ENCODE measurements at places on chromosomes 2 and 18.

DNA sequence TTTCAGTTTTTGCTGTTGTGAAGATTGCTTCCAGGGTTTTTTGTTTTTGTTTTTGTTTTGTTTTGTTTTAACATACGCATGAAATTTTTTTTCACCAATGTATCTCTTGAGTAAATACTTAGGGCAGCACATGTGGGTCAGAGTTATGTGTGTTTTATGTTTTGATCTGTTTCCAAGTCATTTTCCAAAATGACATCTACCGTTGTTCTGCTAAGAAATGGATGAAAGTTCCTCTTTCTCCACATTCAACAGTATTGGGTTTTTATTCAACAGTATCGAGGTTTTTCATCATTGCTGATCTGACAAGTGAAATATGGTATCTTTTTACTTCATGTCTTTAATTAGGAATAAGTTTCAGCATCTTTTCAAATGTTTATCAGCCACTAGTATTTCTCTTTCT lies 16.7 kb downstream of the RNF144A start:
- no peak for DNase-seq

DNA sequence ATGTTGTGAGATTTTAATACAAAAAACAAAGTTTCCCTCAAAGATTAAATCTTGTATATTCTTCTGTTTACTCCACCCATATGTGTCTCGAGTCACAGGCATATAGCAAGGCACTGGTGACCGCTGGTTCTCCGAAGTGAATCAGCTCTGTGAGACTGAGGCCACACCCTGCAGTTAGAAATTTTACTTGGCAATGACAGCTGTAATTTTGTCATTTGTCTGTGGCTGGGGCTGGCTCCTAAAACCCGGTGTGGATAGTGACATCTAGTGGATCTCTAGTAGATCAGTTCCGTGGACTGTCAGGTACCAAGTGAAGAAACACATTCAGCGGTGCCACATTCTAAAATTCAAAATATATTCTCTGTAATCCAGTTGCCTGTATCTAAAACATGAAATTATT lies 278.0 kb downstream of the NEDD4L start:
- DNase-seq: peak; percentile 39

DNA sequence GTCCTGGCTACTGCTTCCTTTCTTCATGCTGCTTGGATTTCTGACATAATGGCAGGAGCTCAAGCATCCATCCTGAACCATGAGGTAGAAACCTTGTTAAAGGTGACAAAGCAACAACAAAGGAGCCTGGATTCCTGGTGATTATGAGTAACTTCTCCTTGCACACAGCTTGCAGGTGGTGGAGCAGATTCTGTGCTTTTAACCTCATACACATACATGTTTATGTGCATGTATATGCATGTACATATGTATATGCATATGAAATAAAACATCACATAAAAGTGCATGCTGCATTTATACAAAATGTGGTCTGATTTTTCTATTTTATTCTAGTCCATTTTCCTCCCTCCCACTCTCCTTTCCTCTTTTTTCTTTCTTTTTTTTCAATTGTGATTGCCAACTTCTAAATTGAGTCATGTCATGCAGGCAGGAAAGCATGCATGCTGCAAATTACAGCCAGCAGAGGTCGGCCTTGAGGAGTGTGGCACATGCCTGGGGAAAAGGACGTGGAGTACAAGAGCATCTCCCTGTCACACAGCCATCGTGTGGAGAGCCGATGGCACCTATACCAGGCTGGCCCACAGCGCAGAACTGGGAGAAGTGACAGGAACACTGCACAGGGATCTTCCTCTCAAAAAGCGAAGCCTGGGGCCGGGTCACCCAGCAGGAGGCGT lies 17.9 kb downstream of the LCT start:
- no peak for DNase-seq

DNA sequence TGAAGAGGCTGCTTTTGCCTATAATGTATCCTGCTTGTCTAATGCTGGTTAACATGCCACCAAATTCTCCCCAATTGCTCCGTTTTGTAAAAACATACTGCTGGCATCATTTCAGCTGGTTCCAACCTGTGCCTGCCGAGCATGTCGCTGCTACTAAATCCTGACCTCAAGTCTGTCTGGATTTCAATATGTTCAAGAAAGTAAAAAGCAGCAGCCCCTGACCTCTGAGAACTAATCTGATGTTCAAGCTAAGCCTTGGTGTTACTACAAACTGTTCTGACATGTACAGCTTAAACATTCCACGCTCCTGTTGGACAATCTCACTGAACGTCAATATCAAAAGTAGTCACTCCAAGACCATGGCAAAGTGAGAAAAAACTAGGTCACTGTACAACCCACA lies 46.3 kb downstream of the SFT2D3 start:
- DNase-seq: no peak

DNA sequence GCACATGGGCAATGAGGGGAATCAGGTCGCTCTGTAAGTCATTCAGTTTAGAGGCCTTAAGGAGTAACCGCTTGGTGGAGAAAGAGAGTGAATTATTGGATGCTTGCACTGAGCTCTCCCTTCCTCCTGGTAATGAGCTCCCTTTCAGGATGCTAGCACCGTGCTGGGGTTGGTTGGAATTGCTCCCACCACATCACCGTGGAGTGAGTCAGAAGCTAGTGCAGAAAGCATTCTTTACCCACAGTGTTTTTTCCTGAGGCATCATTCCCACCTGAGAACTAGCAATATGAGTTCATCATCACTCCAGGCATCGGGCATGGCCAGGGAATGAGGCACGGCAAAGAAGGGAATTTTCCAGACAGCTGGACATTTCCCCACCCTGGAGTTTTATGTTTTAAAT lies 57.6 kb downstream of the ITGB6 start:
- DNase-seq: no peak

DNA sequence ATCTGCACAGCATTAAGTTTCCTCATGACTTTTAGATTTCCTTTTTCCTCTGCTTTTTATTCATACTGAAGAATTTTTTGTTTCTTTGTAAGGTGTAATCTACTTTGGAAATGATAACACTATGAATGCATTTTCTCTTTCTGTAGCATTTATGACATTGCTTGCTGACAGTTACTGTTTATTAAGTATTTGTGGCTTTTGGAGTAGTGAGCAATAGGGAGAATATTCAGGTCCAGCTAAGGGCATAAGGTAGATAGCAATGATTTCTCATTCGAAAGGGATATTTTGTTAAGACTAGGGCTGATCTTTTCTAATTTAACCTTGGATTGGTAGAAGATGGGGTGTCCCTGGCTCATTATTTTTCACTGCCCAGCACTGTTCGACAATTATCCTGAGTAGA lies 80.3 kb downstream of the XRCC5 start:
- DNase-seq: no peak

DNA sequence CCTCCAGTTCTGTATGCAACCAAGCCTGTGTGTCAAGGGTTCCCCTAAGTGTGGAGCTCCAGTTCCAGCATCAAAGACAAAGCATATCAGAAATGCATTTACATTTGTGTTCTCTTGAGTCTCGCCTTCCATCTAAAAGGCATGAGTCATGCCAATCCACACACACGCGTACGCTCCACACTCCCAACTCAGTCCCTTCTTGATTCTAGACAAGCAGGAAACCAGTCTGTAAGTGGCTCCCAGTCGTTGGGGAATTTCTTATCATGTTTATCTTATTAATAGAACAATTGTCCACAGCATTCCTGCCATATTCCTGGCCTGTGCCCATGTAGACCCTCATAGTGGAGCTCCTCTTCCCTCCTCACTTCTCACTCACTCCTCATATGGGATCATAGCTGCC lies 86.4 kb upstream of the SLC35G4 start:
- DNase-seq: no peak

- DNase-seq: no peak
Observed at GRCh38 chr2:191065785-191066184, 51.8 kb upstream of the STAT1 start.
